ENCODE measurements at places on chromosomes 7 and 10.

GRCh38 chr10:5540080-5540479 lies 15.3 kb downstream of the CALML3 start:
- no peak for DNase-seq

- DNase-seq, result peak; percentile 99
Observed at GRCh38 chr10:99619851-99620710, at the start of gene SLC25A28. TSS of gene SLC25A28 (minus strand) at chr10:99620439. CDS start at chr10:99620335, 104 bp downstream.

GRCh38 chr7:471866-472639 lies 47.6 kb downstream of the PDGFA start:
- DNase-seq, result no peak

- DNase-seq, result no peak
Observed at GRCh38 chr7:5077740-5078139, 32.1 kb downstream of the RBAK start.

GRCh38 chr10:34996843-34997242 lies 93.3 kb downstream of the CUL2 start:
- no peak for DNase-seq

DNA sequence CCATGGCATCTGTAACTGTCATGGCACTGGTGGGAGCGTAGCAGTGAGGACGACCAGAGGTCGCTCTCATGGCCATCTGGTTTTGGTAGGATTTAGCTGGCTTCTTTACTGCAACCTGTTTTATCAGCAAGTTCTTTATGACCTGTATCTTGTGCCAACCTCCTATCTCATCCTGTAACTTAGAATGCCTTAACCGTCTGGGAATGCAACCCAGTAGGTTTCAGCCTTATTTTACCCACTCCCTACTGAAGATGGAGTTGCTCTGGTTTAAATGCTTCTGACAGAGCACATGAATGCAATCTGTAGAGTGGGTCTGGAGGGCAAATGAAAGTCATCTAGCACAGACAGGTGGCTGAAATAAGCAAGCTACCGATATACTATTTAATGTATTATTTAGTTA lies 55.3 kb upstream of the OPN4 start:
- DNase-seq, result no peak

DNA sequence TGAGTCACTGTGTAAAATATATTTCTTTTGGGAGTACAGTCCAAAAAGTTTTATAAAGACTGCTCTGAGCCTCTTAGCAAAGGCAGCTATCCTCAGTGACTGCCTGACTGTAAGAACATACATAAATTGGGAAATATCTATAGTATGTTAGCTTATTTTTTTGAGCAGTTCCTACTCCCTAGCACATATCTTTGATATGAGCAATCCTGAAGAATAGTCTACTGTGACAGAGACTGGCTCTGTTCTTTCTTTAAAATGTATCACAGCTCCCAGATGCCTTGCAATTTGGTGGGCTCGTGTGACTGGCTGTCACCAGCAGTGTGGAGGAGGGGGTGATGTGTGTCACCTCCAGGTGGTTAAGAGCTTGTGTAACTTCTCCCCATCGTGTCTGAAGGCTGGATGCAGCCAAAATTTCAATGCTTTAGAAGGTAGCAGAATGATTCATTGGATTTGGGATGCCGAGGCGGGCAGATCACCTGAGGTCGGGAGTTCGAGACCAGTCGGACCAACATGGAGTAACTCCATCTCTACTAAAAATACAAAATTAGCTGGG lies 47.9 kb downstream of the MTERF1 start:
- DNase-seq, result no peak

- no peak for DNase-seq
Observed at GRCh38 chr7:127884066-127884559, 147.1 kb downstream of the LRRC4 start.

GRCh38 chr10:106577266-106577665 lies 587.2 kb downstream of the SORCS1 start:
- no peak for DNase-seq

- DNase-seq, result peak; percentile 81
Observed at GRCh38 chr10:22335173-22335933, 9.9 kb upstream of the SPAG6 start.
